ENCODE measurements at places on chromosomes 2 and 18.

GRCh38 chr2:233100192-233100998 lies 40.3 kb downstream of the INPP5D start:
- no peak for DNase-seq

GRCh38 chr18:24799176-24799575 lies 338.7 kb downstream of the HRH4 start:
- no peak for DNase-seq

- no peak for DNase-seq
Measured at GRCh38 chr2:160373666-160374065, 119.9 kb downstream of the RBMS1 start.

DNA sequence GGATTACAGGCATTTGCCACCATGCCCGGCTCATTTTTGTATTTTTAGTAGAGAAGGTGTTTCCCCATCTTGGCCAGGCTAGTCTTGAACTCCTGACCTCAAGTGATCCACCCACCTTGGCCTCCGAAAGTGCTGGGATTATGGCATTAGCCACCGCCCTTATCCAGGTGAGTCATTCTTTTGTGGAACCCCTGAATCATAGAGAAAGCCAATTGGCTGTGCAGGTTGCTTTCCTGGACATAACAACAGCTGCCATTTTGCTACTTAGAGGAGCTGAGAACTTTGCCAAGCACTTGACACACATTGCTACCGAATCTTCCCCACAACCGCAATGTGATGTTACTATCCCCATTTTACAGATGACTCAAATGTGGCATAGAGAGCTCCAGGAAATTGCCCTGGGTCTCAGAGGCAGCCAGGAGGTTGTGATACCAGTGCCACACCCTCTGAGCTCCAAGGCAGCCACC lies 36.0 kb downstream of the SETBP1 start:
- no peak for DNase-seq

DNA sequence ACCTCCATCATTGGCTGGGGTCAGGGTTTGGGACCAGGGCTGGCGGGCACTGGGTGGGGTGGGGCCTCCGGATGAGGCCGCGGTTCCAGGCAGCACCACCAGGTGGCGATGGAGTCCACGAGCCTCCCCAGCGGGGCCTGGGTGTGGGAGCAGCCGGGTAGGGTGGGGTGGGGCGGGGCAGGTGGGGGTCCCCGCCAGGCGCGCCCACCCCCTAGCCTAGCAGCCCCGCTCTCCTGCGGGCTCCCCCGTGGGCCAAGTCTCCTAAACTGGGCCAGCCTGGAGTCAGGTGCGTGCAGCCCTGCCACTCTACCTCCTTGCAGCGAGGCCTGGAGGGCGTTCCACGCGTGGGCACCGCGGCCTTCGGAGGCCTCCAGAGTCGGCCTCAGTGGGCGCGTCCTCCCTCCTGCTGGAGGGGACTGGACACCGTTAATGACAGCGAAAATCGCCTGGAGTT lies 187.5 kb downstream of the TWIST2 start:
- DNase-seq = peak; percentile 56

- no peak for DNase-seq
Measured at GRCh38 chr2:46171411-46171953, 125.7 kb upstream of the EPAS1 start.

DNA sequence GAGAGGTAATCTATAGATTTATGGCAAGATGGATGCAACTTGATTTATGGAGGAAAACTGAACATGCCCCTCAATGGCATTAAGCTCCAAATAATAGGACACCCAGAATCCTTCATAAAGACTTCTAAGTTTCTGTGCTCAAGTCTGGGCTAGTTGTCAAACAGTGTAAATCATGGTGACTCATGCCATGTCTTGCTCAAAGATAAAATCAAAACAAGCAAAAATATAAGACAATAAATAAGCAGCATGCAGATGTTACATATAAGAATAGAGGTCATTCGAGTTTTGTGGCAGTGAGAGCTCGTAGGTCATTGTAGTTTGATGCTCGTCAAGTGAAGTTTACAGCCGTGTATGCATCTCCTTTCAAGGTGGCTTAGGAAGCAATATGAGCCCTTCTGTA lies 403.2 kb downstream of the THSD7B start:
- DNase-seq = no peak

DNA sequence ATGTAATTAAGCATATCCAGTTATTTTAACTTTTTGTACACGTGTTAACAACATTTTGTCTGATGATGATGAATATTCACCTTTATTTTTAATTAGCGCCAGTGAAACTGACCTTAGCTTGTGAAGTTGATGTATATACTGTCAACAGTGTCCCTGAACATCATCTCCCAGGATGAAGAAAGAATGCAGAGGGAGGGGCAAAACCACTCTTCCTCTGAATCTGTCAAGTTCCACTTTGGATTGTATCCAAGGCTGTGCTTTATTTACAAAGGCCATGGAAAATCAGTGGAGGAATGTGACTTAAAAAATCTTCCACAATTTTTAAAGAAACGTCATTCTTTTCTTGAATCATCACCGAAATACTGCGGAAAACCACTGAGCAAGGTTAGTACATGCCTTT lies 4.5 kb upstream of the RMDN2 start:
- DNase-seq = no peak

GRCh38 chr18:45621061-45621511 lies 5.8 kb downstream of the SLC14A2 start:
- DNase-seq = peak; percentile 7

GRCh38 chr2:120986898-120987650 lies 251.4 kb downstream of the GLI2 start:
- no peak for DNase-seq

DNA sequence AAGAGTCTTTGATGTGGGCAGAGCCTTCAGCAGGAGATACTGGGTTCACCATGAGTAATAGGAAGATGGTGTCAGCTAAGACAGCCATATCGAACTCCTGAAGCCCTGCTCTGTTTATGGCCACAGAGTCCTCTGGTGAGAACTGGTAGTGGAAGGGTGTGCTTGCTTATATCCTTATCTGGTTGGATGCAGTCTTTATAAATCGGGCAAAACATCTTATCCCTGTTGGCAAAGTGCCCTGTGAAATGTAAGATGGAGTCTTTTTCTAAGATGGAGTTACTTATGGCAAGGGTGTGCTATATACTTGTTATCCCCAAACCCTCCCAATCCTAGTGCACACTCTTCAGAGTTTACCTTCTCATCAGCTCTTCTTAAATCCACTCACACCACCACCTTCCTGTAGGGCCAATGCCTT lies 190.8 kb upstream of the PARD3B start:
- no peak for DNase-seq

- no peak for DNase-seq
Measured at GRCh38 chr2:9298583-9298982, 92.0 kb downstream of the ASAP2 start.

- no peak for DNase-seq
Measured at GRCh38 chr2:24477229-24477628, 13.8 kb upstream of the NCOA1 start.

GRCh38 chr18:46133534-46133933 lies 29.3 kb downstream of the HAUS1 start:
- DNase-seq = no peak

DNA sequence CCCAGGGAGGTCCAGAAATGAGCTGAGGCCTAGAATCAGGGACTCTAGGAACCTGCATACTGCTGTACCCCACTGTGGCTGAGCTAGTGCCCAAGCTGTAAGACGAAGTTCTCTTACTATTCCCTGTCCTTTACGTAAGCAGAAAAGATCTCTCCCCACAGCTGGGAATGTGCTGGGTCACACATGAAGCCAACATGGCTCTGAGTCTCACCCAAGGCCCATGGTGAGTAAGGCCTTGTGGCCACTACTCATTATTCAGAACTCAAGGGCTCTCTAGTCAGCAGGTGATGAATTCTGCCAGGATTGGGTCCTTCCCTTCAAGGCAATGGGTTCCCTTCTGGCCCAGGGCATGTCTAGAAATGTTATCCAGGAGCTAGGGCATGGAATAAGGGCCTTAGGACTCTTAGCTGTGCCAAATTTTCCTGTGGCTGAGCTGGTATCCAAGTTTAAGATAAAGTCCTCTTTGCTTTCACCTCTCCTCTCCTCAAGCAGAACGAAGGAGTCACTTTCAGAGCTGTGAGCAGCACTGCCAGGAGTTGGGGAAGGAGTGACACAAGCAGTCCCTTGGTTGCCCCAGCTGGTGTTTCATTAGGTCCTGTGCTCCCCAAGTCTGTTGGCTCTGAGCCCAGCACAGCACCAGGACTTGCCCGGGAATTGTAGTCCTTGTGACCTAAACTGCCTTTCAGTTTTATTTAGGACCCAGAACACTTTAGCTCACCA lies 707.6 kb downstream of the SLC4A3 start:
- no peak for DNase-seq

DNA sequence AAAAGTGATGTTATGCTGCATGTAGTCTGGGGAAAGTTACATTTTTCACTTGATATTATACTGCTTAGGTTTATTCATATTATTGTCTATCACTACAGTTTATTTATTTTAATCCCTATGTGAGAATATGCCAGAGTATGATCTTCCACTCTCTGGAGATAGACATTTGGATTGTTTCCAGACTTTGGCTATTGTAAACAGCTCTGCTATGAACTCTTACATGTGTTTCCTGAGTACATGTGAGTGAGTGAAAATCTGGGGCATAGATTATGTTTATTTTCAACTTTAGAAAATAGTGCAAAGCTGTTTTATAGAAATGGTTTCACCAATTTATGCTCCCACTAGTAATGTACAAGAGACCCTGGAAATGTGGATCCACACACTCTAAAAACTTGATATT lies 49.0 kb upstream of the EPAS1 start:
- DNase-seq = no peak

DNA sequence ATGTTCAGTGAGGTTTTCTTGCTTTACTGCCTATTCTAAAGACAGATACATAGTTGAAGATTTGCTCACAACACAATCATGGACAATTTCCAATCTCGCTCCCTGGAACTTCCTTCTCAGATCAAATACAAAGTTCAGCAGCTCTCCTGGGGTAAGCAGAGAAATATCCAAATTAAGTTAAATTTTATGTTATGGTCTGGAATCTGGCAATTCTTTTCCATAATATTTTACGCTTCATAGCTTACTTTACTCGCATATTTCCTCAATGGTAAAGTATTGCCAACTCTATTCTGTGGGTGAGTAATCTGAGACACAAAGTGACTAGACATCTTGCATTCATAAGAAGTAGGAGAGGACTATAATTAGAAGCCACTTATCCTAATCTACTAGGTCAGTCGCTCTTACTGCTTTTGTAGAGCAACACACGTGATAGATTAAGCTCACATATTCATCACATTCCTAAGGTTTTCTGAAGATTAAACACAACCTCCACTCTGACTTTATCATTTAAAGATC lies 529.4 kb downstream of the CCDC85A start:
- DNase-seq = no peak

DNA sequence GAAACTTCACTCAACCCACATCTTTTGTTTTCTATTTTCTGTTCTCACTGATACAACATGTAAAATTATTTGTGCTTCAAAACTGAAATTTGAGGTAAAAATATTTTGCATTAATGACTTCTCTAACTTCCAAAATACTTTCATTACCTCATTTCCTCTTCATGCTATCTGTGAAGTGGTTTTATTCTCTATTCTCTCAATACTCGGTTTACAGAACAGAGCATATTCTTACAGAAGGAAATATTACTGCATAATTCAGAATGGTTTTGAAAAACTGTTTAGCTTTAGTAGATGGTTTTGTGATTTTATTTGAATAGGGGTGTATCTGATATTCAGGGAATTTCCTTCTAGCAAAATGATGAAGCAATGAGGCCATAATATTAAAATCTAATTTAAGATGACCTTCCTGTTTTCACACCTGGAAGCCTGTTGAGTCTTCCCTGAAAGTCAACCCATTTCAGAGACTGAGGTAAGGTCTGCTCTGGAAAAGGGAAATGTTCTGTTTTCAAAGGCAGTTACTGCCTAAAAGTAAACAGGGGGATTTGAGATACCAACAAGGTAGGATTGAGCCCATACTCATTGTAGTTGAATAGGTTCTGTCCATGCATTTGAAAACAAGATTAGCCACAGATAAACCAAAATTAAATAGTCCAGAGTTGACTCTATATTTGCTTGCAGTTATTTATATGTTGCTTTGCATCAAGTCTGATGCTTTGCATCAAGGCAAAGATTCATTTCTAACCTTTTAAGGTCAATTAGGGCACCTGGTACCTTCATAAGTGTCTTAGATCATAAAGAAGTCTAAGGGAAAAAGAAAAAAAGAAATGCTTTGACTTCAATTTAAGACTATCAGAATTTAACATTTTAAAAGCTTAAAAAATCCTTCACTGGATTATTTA lies 50.8 kb upstream of the PEX13 start:
- DNase-seq = no peak

GRCh38 chr2:12507295-12507694 lies 209.4 kb upstream of the TRIB2 start:
- DNase-seq = peak; percentile 67

- no peak for DNase-seq
Measured at GRCh38 chr2:113185664-113186432, 12.1 kb downstream of the PSD4 start.

GRCh38 chr2:8581234-8581561 lies 100.7 kb upstream of the ID2 start:
- DNase-seq = no peak

GRCh38 chr2:236498369-236498768 lies 71.3 kb upstream of the ACKR3 start:
- DNase-seq = no peak

DNA sequence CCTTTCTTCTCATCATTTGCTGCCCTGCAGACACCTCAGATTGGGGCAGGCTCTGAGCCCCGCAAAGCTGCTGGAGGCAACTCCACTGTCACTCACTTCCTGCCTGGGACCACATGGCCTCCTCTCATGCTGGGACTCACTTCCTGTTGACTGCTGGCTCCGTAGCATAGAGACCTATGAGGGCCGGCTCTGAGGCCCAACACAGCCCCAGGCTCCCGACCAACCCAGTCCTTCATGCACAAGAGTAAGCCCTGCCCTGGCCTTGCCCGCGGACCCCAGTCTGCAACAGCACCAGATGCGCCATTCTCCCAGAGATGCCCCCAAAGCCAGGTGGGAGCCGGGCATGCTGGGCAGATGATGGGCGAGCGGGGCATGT lies 55.7 kb downstream of the DNMT3A start:
- DNase-seq = peak; percentile 45

DNA sequence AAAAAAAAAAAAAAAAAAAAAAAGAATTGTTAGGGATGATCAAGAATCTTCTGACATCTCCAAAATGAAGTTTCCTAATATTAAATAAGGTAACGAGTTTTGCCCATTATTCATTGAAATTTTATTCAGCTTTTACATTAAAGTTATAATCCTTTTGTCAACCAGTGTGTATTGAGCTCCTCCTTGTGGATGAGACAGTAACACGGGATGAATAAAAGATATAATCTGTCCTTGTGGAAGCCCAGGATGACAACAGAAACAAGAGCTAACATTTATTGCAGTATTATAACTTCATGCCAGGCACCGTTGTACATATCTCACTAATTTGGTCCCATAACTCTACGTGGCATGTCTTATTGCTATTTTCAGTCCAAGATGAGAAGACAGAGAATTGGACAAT lies 33.4 kb upstream of the SERPINB7 start:
- no peak for DNase-seq

DNA sequence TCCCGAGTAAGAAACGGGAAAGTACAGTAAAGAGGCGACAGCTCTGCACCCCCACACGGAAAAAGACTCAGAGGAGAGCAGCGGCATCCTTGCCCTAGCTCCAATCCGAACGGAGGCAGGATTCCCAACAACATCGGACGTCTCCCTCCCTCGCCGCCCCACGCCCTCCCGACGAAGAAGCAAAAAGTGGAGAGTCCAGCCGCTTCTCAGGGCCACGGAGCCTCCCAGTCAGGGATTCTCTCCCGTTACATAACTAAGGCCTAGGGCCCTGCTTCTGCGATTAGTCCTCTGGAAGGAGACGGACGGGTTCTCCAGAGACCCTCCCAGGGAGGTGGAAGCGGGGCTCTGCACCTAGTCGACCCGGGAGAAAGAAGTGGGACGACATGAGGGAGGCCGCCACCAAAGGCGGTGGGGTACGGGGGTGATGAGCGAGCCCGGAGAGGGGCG lies 587 bp downstream of the SUMO1 start:
- no peak for DNase-seq
